ENCODE measurements at places on chromosomes 7 and 10. TPM values are rescaled to one million over a fixed set of nuclear protein-coding genes. Genes with fewer than 3 reads are reported as not detected.

Gene NKX1-2
- total RNA-seq: not detected

- no peaks in the 10 kb centered on the region for H3K36me3 ChIP-seq
- no peak for DNase-seq
- no peaks in the 10 kb centered on the region for H3K4me1 ChIP-seq
- peaks cover 2% of the 10 kb centered on the region for H3K27me3 ChIP-seq
- H3K4me3 ChIP-seq: no peak overlapping the region
- no peak overlapping the region for H3K27ac ChIP-seq
Measured at GRCh38 chr10:88557658-88558057, 25.5 kb downstream of the RNLS start.

Gene SPDYE2
- 0.39 TPM for total RNA-seq

DNA sequence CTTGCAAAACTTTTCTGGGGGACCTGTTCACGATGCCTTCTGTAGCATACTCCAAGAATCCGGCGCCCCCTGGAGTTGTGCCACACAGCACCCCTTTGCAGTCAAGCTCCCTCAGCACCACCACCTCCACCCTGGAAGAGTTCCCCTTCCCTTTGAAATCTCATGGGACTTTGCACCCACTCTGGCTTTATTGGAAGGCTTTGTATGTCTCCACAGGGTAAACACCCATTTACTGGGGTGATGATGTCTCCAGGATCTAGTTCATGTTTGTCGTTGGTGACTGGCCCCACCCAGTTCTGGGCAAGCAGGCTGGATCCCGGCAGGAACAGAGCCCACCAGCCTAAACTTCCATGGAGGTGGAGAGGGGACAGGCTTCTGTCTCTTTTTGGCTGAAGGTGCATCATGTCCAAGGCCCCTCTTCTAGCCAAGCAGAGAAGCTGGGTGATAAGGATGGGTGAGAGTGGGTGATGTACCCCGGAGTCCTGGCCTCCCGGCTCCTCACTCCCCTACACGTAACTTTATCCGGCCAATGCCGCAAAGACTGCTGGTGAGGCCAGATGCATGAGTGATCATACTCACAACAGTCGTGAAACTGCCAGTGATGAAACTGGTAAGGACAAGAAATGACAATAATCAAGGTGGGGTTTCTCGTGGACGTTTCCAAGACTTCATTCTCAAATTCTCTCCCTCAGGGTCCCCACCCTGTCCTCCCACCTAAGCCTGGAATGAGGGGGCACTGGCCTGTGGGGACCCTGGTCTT, 695 bp upstream of the CLDN4 start:
- H3K27ac ChIP-seq: no peak overlapping the region
- H3K27me3 ChIP-seq: no peaks in the 10 kb centered on the region
- H3K4me1 ChIP-seq: peaks cover 26% of the 10 kb centered on the region
- no peak overlapping the region for H3K4me3 ChIP-seq
- H3K36me3 ChIP-seq: no peaks in the 10 kb centered on the region

DNA sequence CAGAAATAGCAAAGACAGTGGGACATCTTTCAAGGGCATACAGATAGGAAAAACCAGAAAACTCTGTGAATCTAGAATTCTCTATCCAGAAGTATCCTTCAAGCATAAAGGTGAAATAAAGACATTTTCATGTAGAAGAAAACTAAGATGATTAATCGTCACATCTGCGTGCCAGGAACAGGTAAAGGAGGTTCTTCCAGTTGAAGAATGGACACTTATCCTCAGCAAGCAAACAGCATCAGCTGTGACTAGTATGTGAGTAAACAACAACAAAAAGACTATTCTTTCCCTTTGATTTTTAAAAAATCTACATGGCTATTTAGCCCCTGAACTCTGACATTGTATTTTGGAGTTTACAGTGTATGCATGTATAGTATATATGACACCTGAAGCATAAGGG, 124.9 kb downstream of the LRMDA start:
- H3K36me3 ChIP-seq: no peaks in the 10 kb centered on the region
- H3K4me3 ChIP-seq: no peak overlapping the region
- H3K27me3 ChIP-seq: no peaks in the 10 kb centered on the region
- no peak overlapping the region for H3K27ac ChIP-seq
- DNase-seq: no peak

Gene KIAA1217
- total RNA-seq: 0.10 TPM

DNA sequence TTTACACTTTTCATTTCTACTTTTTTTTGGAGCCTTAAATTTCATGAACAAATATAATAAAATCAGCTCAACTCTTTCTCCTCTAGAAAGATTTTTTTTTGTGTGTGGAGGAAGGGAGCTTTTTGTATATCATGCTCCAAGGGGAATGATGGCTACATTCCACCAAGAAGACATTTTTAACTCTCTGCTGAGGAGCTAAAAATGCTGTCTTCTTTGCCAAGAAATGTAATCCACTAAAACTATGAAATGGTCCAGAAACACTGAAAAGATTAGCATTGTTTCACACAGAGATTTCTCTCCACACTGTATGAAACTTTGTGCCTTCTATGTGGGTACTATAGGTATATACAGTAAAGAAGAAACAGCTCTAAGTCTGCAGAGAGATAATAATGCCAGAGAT, 74.1 kb upstream of the ANK3 start:
- no peaks in the 10 kb centered on the region for H3K36me3 ChIP-seq
- no peak overlapping the region for H3K4me3 ChIP-seq
- no peak overlapping the region for H3K27ac ChIP-seq
- no peak for DNase-seq
- H3K4me1 ChIP-seq: no peaks in the 10 kb centered on the region

DNA sequence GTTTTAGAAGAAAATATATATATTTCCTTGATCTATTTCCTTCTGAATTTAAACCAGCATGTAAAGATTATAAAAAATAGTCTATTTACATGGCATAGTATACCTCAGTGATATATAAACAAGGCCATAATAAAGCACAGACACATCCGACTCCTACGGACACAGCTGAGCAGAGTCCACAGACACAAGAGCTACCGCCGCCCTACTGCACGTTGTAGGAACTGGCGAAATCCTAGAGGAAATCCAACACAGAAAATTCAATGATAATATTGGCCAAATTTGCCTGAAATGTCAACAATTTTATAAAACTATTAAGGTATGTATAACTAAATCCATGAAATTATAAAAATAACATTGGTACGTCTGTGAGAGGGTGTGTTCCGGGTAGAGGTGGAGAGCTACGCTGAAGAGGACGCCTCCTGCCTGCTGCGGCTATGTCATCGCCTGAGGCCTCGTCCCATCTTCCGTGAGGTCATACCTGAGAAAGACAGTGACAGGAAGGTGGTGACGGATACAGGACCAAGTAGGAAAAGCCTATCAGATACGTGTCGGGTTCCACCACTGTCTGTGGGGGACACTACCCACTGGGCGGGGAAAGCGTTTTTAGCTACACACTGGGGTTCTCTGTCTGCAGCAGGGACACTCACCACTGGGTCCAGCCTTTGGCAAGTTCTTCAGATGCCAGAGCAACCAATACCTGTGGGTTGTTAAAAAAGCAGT, 29.3 kb upstream of the NCAPG2 start:
- DNase-seq: no peak
- no peak overlapping the region for H3K27ac ChIP-seq
- H3K4me1 ChIP-seq: no peaks in the 10 kb centered on the region
- no peak overlapping the region for H3K4me3 ChIP-seq
- H3K36me3 ChIP-seq: peaks cover 82% of the 10 kb centered on the region

DNA sequence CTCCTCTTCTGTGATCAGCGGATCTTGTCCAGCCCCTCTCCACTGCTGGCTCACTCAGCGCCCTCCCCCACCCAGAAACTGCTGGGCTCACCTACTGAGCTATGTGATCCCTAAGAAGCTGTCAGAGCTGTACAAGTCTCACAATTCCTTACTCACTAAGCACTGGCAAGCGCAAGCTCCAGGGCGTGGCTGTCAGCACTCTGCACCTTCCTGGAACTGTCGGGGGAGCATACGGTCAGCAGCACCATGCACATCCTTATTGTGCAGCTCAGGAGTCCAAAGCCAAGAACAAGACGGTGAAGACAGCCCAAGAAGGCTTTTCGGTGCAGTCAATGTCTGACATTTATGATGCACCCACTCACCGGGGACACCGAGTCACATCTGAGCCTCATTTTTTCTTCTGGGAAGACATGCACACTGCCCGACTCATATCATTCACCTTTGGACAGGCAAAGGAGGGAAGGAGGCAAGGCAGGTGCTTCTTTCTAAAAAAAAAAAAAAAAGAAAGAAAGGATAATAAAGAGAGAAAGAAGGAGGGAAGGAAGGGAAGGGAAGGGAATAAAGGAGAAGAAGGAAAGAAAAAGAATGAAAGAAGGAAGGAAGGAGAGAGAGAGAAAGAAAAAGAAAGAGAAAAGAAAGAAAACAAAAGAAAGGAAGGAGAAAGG, 56.3 kb downstream of the ASB13 start:
- H3K27ac ChIP-seq: no peak overlapping the region
- no peaks in the 10 kb centered on the region for H3K36me3 ChIP-seq
- no peak overlapping the region for H3K4me3 ChIP-seq

- DNase-seq: no peak
- H3K36me3 ChIP-seq: peaks cover 12% of the 10 kb centered on the region
- no peak overlapping the region for H3K27ac ChIP-seq
Measured at GRCh38 chr7:1906087-1906830, 236.2 kb downstream of the ELFN1 start.

Gene STEAP2
- not detected for total RNA-seq

GRCh38 chr10:125990974-125991373, 94.6 kb downstream of the FANK1 start:
- no peaks in the 10 kb centered on the region for H3K27me3 ChIP-seq
- H3K4me1 ChIP-seq: peaks cover 8% of the 10 kb centered on the region
- no peak for DNase-seq
- no peaks in the 10 kb centered on the region for H3K36me3 ChIP-seq

Gene NEUROD6
- total RNA-seq: not detected

GRCh38 chr10:126203746-126204145, 184.5 kb downstream of the ADAM12 start:
- no peaks in the 10 kb centered on the region for H3K27me3 ChIP-seq
- H3K27ac ChIP-seq: no peak overlapping the region
- DNase-seq: no peak
- no peak overlapping the region for H3K4me3 ChIP-seq

DNA sequence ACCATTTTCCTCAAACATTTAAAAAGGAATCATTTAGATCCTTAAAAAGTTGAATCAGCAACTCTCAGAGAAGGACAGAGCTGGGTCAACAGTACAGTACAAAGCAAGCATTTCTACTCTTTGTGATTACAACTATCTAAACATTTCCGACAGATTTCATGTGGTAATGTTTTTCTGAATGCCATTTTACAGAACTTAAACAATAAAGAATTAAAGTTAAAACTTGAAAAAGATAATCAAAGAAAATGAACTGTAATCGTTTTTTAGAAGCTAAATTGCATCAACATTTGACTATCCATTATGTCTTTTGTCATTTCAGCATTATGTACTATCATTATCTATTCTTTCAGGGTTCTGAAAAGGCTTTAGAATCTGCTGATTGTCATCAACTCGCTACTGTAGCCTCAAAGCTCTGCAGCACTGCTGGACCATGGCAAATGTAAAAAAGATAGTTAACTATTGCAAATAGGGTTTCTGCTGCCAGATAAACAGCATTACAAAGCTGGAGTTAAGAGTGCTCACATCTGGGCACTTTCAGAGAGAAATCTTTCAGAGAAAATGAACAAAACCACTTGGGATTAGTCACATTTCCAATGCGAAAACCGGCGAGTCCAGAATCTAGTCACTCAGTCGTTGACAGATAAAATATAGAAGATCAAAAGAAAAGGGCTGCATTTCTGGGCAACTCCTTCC, 160.4 kb upstream of the LAMB4 start:
- DNase-seq: no peak
- no peak overlapping the region for H3K27ac ChIP-seq
- H3K4me3 ChIP-seq: no peak overlapping the region
- H3K4me1 ChIP-seq: no peaks in the 10 kb centered on the region
- H3K36me3 ChIP-seq: no peaks in the 10 kb centered on the region
- peaks cover 3% of the 10 kb centered on the region for H3K27me3 ChIP-seq

Gene ANKRD61
- not detected for total RNA-seq

- H3K4me3 ChIP-seq: no peak overlapping the region
- H3K27me3 ChIP-seq: no peaks in the 10 kb centered on the region
- no peaks in the 10 kb centered on the region for H3K4me1 ChIP-seq
- H3K36me3 ChIP-seq: no peaks in the 10 kb centered on the region
Measured at GRCh38 chr10:78255796-78256638, 222.4 kb downstream of the RPS24 start.

- H3K4me3 ChIP-seq: no peak overlapping the region
- DNase-seq: no peak
- H3K27ac ChIP-seq: no peak overlapping the region
- no peaks in the 10 kb centered on the region for H3K27me3 ChIP-seq
Measured at GRCh38 chr10:70337201-70337651, 45.2 kb downstream of the LRRC20 start.

- H3K4me1 ChIP-seq: no peaks in the 10 kb centered on the region
- H3K36me3 ChIP-seq: no peaks in the 10 kb centered on the region
- H3K4me3 ChIP-seq: no peak overlapping the region
- DNase-seq: no peak
Measured at GRCh38 chr7:91344911-91345310, 80.7 kb downstream of the FZD1 start.

DNA sequence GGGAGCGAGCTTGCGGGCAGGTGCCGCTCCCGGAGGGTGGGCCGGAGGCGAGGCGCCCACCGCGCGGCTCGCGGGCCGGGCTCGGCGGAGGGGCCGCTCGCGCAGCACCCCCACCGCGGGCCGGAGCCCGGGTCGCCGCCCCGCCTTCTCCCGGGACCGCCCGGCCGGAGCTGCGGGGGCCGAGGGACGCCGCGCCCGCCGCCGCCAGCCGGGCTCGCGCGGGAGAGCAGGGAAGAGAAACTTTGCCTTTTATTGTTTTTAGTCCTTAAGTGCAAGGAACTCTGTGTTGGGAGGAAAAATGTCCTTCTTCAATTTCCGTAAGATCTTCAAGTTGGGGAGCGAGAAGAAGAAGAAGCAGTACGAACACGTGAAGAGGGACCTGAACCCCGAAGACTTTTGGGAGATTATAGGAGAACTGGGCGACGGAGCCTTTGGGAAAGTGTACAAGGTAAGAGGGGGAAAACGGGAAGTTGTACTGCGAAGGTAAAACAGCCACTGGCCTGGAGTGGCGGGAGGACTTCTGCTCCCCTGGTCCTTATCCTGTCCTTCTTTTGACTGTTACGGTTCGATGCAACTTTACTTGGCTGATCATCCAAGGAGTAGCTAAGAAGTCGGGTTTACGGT, 620 bp downstream of the SLK start:
- H3K27me3 ChIP-seq: no peaks in the 10 kb centered on the region
- H3K4me3 ChIP-seq: peak overlapping the region; percentile 99
- H3K4me1 ChIP-seq: peaks cover 44% of the 10 kb centered on the region
- H3K36me3 ChIP-seq: no peaks in the 10 kb centered on the region

Gene MUC3A
- total RNA-seq: not detected

GRCh38 chr7:50203521-50203920, 101.0 kb upstream of the IKZF1 start:
- H3K27ac ChIP-seq: no peak overlapping the region
- no peak for DNase-seq
- H3K27me3 ChIP-seq: no peaks in the 10 kb centered on the region
- no peak overlapping the region for H3K4me3 ChIP-seq
- H3K36me3 ChIP-seq: no peaks in the 10 kb centered on the region
